Stimulated activated CD8-positive, alpha-beta memory T cell treated with anti-CD3 and anti-CD28 coated beads, Interleukin-12 subunit alpha, Interleukin-12 subunit beta, amount 100 ng/mL, for 4 hours (primary cell): ENCODE measurements at places on chromosomes 3 and 15.

DNA sequence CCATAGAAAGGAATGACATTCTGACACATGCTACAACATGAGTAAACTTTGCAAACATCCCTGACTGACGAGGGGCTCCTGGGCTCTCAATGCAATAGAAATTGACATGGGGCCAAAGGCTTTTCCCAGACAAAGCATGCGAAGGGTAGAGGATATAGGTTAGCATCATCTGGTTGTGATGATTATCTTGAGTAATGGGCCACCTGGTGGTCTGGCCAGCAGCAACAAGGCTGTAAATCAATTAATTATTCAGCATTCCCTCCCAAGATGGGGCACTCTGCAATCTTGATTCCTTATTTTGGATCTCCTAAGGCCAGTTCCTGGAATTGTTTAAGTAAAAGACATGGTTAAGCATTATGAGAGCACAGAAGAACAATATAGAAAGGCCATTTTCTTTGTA is 99.2 kb downstream of the AGBL1 start:
- DNase-seq = no peak

- no peak for DNase-seq
Measured at GRCh38 chr3:13370609-13371008, 49.5 kb downstream of the NUP210 start.

- DNase-seq = no peak
Measured at GRCh38 chr15:28975766-28976179, 90.0 kb downstream of the APBA2 start.

DNA sequence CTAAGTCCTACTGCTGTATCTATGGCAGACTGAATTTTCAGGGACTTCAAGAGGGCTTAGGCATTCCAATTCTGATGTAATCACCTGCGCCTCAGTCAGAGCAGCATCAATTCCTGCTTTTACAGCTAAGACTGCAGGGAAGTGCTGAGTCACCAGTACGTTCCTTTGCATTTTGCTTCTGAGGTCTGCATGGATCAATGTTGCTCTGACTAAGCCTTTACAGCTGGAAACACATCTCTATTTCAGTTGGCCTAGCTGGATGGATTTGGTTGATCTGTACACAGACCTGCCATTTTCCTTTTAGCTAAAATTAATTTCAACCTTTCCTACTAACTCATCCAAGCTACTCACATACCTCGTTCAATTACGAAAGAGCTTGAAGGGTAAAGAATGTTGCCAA is 51.3 kb downstream of the ETV5 start:
- no peak for DNase-seq

GRCh38 chr15:70253461-70254156 is 155.9 kb upstream of the TLE3 start:
- DNase-seq = no peak

- DNase-seq = no peak
Measured at GRCh38 chr15:78925956-78926743, 18.7 kb downstream of the CTSH start.

GRCh38 chr3:157369727-157370421 is 66.8 kb upstream of the PTX3 start:
- DNase-seq = no peak

- DNase-seq = no peak
Measured at GRCh38 chr15:52709187-52709981, 30.2 kb upstream of the ATOSA start.
